ENCODE measurements at places on chromosomes 4 and X.

DNA sequence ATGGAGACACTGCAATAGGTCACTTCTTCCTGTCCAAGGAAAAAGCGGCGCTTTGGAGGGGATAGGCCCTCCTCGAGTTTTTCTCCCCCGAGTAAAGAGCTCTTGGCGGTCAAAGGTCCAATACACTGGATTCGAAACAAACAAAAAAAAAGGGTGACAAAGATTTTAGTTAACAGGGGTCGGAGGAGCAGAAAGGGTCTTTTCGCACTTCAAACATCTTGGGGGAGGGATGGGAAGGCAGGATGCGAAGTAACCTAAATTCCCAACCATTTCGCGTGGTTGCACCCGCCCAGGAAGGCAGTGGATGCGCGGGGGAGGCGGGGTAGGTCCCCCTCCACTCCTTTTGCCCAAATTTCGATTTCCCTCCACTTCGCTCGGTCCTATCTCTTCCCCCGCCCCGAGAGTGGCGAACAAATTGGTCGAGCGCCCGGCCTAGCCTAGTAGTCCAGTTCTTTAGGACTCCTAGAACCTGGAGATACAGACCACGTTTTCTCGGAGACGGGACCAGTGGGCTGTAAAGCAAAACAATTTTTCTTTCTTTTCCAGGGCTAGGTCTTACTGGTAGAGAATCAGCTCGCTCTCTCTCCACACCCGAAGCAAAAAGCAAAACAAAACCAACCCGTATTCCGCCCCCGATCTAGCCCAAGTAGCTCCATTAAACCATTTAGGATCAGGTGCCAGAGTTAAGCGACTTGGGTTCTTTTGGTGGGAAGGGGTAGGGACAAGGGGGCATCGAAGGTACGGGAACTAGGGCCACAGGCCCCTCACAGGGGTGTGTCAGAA is 2.0 kb upstream of the STAG2 start:
- DNase-seq: no peak

DNA sequence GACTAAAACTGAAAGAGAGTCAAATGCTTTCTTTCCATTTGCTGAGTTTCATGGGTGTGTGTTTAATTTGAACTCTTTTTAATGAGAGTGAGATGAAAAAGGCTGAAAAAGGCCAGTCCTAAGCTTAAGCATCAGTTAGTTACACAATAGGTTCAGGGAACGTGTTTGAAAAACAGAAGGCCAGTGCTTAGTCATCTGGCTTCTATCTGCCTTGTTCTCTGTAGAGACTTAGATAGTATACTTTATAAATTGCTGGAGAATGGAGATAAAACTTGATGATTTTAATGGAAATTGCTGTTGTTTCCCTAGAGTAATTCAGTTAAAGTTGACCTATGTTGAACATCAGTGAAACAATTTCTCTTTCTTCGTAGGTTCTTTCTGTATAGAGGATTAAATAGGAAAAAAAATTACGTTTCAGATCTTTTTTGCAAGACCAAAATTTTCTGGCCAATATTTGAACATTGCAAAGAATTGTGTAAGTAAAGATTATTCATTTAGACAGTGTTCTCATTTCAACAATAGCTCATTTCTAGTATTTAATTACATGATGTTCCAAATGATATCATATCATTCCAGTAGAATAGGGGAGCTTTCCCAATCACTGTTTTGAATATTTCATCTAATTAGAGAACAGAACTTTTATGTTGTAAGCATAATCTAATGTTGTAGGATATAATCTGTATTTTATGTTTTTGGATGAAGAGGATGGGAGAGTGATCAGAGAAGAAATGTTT is 1088.8 kb downstream of the ADGRL3 start:
- no peak for DNase-seq

GRCh38 chr4:98848448-98848847 is 80.5 kb downstream of the EIF4E start:
- no peak for DNase-seq

DNA sequence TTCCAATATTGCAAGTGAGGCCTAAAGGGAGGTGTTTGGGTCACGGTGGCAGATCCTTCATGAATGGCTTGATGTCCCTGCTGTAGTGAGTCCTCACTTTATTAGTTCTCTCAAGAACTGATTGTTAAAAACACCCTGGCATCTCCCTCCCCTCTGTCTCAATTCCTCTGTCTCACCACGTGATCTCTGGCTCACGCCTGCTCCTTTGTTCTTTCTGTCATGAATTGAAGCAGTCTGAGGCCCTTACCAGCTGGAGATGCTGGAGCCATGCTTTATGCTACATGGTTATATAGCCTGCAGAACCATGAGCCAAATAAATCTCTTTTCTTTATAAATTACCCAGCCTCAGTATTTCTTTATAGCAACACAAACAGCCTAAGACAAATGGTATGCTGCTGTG is 980.7 kb upstream of the GRIA3 start:
- no peak for DNase-seq

GRCh38 chrX:106612393-106612763 is 600 bp downstream of the RADX start:
- DNase-seq: no peak

- no peak for DNase-seq
Measured at GRCh38 chr4:100190643-100191600, 654 bp upstream of the DDIT4L start.

DNA sequence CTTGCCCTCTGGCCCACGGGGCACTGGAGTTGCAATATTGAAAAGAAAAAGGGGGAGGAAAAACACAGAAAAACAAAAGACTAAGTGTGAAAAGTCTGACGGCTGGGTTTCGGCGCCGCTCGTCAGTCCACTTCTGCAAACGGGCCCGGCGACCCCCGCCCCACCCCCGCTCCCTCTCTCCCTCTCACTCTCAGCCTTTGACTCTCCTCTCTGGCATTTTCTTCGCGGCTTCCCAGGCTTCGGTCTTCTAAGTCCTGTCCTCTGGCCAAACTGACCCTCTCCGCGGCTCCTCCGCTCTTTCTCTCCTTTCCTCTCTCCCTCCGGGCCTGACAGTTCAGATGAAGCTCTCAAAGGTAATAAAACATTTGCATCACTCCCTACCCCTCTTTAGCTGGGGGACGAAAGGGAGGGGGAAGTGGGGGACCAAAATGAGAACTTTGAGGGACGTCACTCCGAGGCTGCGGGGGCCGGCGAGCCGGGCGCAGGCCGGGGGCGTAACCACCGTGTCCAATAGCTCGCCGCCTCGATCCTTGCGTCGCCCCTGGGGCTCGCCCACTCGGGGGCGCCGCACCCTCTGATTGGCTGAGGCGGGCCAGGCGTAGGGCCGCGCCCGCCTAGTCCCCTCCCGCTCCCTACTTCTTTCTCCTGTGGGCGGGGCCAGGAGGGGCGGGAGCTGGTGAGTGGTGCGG is at the start of gene NKX6-1:
Gene NKX6-1 (minus strand): TSS at position 358 of the 689 bp plus-strand sequence. CDS start 1,064 bp downstream, outside the sequence.
- no peak for DNase-seq

DNA sequence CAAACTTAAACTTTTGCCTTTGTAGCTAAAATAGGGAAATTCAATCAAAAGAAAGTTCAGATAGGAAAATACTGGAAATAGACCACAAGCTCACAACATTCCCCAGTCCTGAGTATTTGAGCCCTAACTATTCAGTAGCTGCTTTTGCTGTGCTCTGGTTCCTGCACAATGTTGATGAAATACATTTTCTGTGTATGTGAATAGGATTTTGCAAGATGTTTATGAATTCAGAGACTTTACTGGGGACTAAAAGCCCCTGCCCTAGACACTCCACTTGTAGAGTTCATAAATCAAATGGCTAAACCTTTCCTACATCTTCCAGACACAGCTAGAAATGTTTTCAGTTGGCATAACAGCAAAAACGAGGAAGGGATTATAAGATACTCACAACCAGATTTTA is 105.9 kb downstream of the FBXO8 start:
- DNase-seq: no peak

GRCh38 chr4:99002279-99002678 is 6.8 kb downstream of the METAP1 start:
- no peak for DNase-seq

DNA sequence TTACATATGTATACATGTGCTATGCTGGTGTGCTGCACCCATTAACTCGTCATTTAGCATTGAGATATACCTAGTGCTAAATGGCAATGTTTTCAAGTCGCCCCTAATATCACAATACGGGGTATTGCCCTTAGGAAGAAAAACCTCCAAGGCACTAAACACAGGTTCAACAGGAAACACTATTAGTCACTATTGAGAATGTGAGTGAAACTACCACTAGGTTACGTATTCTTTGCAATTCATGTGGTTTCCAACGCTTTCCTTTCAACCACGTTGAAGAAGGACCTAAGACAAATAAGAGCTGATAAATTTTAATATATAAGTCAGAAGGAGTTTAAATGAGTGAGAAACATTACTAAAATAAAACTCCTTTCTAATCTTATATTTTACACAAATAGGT is 134.7 kb upstream of the SPANXN4 start:
- DNase-seq: no peak

DNA sequence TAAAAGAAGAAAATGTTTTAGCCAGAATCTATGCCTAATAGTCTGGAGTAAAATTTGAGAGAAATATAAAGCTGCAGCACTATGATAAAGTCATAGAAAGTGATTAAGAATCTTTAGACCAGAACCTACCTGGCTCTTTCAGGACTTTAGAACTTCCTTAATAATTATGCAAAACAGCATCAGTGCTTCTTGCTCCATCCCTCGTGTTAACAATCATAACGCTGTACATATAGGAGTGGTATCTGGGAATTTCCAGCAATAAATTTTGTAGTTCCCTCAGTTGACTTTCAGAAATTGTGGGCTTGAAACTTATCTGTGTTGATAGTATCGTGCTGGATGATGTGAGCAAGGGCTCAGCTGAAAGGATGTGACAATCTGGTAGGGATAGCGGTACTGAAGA is 102.1 kb upstream of the RASGEF1B start:
- no peak for DNase-seq

DNA sequence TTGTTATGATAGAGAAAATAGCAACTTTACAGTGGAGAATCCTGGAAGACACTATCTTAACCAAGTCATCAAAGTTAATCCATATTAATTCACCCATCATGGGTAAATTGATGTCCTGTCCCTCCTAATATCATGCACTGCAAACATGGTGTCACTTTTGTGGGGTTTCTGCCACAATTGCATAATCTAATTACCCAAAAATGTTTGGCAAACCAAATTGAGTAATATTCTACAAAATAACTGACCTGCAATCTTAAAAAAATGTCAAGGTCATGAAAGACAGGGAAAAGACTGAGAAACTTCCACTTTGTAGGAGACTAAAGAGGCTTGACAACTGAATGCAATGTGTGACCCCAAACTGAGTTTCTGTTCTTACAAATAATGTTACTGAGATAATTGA is 37.1 kb upstream of the PLAC8 start:
- no peak for DNase-seq

GRCh38 chrX:88584283-88584682 is 162.7 kb upstream of the CPXCR1 start:
- no peak for DNase-seq

- DNase-seq: no peak
Measured at GRCh38 chr4:137471461-137471860, 60.8 kb downstream of the PCDH18 start.

GRCh38 chr4:95910749-95911148 is 70.9 kb downstream of the PDHA2 start:
- no peak for DNase-seq

All from stimulated activated CD8-positive, alpha-beta memory T cell treated with anti-CD3 and anti-CD28 coated beads, Interleukin-2, amount 100 ng/mL, for 1 hour (primary cell).